ENCODE measurements at places on chromosomes 5 and 9.
A peak's percentile ranks its signal among the peaks of the same experiment; 100 is the strongest.

DNA sequence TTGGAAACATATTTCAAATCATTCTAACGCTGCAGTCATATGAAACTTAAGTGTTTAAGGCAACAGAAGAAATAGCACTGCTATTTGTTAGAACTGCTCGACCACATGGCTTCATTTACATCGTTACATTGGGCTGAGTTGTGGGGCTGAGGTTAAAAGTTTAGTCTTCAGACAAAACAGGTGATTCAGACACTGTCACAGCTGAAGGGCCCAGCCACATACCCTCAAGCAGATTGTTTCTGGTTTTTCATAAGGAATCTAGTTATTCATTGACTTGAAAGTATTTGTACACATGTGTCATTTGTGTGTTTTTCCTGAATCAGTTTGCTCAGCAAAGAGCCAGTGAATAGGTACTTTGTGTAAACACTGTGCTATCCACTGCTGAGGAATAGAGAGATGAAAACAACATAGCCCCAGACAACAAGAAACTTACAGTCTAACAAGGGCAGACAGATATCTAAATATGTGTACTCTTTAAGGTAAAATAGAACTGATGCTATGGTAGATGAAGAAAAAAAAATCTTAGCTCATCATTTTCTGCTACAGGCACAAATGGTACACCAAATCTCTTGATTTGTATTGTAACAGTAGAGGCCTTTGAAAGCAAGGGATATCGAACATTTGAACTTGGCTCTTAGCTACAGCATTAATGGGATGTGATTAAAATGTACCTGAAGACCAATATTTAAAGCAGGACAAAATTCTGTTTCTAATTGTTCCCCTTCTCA, 357.6 kb upstream of the RPS23 start:
- H3K36me3 ChIP-seq, result no peaks in the 10 kb centered on the region
- peaks cover 19% of the 10 kb centered on the region for H3K4me1 ChIP-seq
- peak; percentile 59 for DNase-seq
- H3K27me3 ChIP-seq, result no peaks in the 10 kb centered on the region

- H3K36me3 ChIP-seq, result no peaks in the 10 kb centered on the region
- no peak overlapping the region for H3K4me3 ChIP-seq
- no peaks in the 10 kb centered on the region for H3K27me3 ChIP-seq
- no peak for DNase-seq
- no peak overlapping the region for H3K27ac ChIP-seq
Observed at GRCh38 chr5:115944501-115944900, 17.8 kb upstream of the LVRN start.

- peaks cover 11% of the 10 kb centered on the region for H3K4me1 ChIP-seq
- DNase-seq, result no peak
- peak overlapping the region; percentile 30 for H3K27ac ChIP-seq
- no peak overlapping the region for H3K4me3 ChIP-seq
- H3K36me3 ChIP-seq, result no peaks in the 10 kb centered on the region
Observed at GRCh38 chr5:106865279-106865678, 805.5 kb downstream of the EFNA5 start.

GRCh38 chr5:5416733-5417132, 5.7 kb upstream of the ICE1 start:
- DNase-seq, result no peak
- H3K27ac ChIP-seq, result no peak overlapping the region
- H3K4me3 ChIP-seq, result no peak overlapping the region
- peaks cover 8% of the 10 kb centered on the region for H3K4me1 ChIP-seq
- H3K36me3 ChIP-seq, result no peaks in the 10 kb centered on the region
- H3K27me3 ChIP-seq, result no peaks in the 10 kb centered on the region

DNA sequence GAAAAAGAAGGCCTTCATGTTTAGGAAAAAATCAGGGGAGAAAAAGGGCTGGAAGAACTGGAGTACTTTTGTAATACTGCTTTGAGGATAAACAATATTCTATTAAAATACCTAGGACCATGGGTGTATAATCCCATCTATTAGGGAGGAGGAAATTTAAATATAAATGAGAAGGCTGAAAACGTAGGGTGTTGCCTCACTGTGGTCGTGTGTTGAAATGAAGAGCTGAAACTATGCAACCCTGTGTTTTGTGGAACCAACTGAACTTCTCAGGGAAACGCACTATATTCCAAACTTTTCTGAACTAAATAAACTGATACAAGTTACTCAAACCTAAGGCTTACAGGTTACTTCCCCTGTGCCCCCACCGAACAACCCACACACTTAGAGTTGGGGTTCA, 4.5 kb upstream of the CNTLN start:
- H3K4me1 ChIP-seq, result no peaks in the 10 kb centered on the region
- no peaks in the 10 kb centered on the region for H3K27me3 ChIP-seq
- no peaks in the 10 kb centered on the region for H3K36me3 ChIP-seq
- no peak overlapping the region for H3K4me3 ChIP-seq

DNA sequence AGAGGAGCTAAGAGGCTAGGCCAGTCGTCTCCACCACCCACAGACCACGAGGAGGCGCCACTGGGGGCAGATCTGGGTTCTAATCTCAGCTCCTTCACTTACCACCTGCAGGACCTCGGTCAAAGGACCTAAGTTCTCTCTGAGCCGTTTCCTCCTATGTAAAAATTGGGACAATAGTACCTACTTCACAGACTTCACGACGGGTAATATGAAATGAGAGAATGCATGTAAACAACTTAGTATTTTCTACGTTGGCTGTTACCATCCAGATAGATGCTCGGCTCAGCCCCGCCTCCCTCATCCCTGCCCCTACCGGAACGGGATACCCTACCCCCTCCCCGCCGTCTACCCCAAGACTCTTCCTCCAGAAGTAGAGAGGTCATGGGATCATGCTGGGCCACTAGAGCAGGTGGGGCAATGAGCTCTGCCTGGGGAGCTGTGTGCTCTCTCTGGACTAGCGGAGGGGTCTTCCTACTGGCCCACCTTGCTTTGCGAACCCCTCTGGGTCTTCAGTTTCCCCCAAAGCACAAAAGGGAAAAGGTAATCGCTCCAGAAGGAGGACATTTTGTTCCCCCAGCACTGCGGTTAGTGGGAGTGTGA, 541 bp downstream of the GNPDA1 start:
- H3K27ac ChIP-seq, result peak overlapping the region; percentile 61
- H3K36me3 ChIP-seq, result peaks cover 11% of the 10 kb centered on the region
- DNase-seq, result peak; percentile 45
- no peaks in the 10 kb centered on the region for H3K27me3 ChIP-seq

Data from large intestine (tissue), 12 donors.